ENCODE measurements at places on chromosomes 12 and 14.

DNA sequence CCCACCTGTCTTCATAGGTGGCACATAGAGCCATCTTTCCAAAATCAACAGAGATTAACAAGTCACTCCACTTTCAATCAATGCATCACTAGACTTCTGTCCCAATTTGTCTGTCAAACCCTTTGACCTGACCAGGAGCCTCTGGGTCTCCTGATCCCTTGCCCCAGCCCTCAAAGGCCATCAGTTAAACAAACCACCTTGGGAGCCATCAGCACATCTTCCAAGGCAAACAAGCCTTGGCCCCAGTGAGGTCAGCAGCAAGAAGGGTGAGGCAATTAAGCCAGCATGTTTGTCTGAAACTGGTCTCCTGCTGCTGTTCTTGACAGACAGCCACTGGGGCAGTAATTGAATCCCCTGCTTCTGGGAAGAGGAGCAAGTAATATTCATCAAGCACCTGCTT, 742.8 kb upstream of the TBX3 start:
- no peak for DNase-seq

GRCh38 chr14:71193663-71194062, 286.4 kb downstream of the PCNX1 start:
- DNase-seq = no peak

- DNase-seq = no peak
Measured at GRCh38 chr14:20712904-20713303, 24.3 kb downstream of the ANG start.

DNA sequence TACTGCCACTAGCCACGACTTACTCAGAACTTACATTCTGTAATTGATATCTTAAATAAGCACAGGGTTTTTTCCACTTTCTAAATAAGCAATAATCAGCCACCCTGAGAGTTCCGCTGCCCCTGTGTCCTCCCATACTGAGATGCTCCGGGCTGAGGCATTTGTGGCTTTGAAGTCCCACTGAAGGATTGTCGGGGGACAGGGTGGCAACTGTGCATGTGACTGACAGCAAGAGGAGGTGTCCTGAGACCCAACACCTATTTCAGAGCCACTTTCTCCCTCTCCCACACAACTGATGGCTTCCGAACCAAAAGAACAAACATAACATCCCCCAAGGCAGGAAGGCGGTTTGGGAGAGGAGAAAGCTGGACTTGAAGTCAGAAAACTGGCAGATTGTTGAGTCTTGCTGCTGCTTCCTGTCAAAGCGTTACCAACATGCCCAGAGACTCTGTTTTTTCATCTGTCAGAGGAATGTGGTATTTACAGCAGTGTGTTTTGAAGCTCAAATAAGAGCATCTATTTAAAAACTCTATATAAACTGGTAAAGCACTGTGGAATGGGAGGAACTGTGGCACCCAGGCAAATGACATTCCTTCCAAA, 157.9 kb upstream of the FKBP4 start:
- no peak for DNase-seq

DNA sequence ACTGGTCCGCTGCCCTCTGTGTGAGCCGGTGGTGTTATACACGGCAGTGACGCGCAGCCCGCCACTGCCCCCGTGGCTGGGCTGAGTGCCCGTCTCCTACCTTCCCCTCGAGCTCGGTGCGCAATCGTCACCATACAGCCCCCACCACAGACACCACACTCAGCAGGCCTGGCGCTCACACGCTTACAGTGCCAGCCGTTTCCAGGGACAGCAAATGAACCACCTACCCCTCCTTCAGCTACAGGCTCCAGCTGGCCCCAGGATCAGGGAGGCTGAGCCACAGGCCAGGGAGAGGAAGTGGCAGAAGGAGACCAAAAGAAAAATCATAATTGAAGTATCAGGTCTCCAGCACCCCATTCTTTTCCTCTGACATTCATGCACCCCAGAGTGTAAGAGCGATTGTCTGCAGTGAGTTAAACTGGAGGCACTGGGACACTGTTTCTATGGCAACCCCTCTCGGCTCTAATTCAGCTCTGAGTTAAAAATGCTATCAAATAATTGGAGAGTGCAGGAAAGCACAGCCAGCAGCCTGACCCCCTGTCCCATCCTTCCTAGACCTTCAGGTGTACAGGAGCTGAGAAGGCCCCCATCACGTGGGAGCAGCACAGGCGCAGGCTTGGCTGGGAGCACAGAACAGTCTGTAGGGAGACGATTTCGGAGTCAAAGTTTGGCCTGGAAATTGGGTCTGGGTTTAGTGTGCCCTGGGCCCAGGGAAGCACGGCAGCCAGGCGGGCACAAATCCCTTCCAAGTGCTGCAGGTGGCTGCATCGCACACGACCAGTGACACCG, 18.0 kb downstream of the LRTM2 start:
- no peak for DNase-seq

DNA sequence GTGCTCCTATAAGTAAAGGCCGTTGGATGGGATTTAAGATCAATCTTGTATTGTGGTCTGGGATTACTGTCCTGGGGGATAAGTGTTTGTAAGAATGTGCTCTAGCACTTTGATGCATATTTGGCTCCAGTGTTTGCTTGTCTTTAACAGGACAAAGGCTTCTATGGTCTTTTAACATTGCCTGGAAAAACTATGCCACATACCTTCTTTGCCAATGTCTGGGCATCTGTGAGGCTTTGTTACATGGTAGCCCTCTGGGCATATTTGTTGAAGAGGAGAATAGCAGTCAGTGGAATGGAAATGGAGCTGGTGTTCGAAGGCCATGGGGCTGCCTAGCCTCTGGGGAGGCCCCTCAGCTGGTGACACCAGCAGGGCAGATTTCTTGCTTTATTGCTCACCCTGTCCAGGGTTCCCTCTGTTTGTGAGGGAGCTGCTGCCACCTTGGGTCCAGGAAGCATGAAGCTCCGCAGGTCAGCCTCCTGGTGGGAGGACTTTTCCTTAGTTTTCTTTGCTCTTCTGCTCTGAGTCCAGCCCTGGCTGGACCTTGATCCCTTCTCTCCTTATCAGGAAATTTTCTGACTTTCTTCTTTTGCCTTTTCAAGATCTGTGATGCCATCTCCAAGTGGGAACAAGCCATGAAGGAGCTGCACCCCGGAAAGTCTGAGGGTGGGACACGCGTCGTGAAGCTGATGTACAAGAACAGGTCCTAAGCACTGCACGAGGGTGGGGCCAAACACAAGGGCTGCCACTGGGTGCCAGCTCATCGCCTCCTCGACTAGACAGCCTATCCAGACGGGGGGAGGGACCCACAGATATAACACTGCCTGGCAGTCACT, 19.5 kb downstream of the PIGH start:
- no peak for DNase-seq

- DNase-seq = no peak
Measured at GRCh38 chr12:1428671-1429070, 165.7 kb downstream of the FBXL14 start.

DNA sequence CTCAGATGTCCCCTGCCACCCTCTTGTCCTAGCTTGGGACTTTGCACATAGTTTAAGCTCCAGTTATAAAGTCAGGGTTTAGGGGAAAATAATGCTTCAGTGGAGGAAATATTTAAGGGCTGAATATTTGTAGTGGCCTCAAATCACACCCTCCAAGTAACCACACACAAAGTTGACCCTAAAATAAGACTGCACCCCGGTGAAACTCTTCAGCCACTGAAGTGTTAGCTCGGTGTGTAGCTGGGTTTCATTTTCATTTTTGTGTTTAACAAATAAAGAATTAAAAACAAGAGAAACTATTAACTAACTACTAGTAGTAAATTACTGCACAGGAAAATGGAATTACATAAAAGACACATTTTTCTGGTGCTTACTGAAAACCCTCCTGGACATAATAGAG, 14.8 kb upstream of the BCL11B start:
- no peak for DNase-seq

GRCh38 chr14:21016413-21017190, 8.3 kb downstream of the NDRG2 start:
- DNase-seq = no peak

- DNase-seq = no peak
Measured at GRCh38 chr14:77355811-77356210, 21.1 kb downstream of the TMED8 start.
